ENCODE measurements at places on chromosomes 1 and 21.

DNA sequence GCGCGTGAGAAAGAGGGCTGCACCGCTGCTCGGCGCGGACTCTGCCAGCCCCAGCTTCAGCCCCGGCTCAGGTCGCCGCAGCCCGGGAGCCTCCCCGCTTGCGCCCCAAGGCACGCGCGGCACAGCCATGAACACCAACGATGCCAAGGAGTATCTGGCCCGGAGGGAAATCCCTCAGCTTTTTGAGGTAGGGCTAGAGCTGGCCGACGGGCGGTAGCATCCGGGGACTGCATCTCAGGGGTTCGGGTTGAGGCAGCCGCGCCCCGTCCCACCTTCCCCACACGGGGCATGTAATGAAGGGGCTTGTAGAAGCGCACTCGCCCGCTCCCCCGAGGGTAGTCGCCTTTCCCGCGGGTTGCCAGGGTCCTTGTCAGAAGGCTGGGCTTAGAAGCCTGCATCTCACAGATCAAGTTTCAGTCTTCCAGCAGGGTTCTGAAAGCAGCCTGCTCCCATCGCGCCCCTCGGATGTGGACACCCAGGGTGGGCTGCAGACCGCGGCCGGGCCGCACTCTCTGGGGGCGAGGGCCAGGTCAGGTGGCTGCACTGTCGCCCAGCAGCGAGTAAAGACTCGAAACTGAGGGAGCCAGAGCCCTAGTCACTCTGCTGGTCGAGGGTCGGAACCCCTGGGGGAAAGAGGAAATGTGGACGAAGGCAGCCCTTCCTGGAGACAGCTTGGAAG, 507 bp downstream of the AK5 start:
- no peak for DNase-seq

GRCh38 chr1:198681252-198681651, 42.4 kb downstream of the PTPRC start:
- no peak for DNase-seq

DNA sequence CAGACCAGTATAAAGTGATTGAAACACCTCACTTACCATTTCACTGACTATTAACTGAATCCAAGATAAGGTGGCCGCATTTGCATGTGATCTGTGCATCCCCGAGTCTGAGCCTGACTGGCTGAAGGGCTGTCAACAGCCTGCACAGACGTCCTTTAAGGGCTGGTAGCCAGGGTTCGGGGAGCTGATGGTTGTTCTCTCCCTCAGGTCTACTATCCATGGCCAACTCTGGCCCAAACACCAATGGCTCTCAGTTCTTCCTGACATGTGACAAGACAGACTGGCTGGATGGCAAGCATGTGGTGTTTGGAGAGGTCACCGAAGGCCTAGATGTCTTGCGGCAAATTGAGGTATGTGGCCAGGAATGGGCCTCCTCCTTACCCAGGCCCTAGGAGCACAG, 14.0 kb downstream of the PPIE start:
- no peak for DNase-seq

GRCh38 chr1:77986810-77987209, 7.9 kb upstream of the FUBP1 start:
- no peak for DNase-seq

GRCh38 chr1:17795081-17795809, 40.1 kb downstream of the ACTL8 start:
- DNase-seq, result no peak

DNA sequence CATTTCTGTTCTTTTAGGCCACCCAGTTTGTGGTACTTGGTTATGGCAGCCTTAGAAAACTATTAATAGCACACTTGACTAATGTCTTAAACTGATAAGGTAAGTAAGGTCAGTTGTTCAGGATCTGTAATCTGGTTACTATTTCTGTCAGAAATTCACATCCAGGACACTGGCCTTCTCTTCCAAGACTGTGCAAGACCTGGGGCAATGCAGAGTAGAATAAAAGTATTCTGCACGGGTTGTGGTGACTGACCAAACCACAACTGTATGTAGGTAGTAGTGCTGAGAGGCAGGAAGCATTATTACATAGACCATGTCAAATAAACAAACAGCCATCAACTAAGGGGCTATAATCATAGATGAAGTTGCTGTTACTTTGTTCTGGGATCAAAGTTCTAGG, 46.7 kb downstream of the WARS2 start:
- DNase-seq, result no peak

- no peak for DNase-seq
Observed at GRCh38 chr1:4468804-4469514, 185.4 kb upstream of the AJAP1 start.

DNA sequence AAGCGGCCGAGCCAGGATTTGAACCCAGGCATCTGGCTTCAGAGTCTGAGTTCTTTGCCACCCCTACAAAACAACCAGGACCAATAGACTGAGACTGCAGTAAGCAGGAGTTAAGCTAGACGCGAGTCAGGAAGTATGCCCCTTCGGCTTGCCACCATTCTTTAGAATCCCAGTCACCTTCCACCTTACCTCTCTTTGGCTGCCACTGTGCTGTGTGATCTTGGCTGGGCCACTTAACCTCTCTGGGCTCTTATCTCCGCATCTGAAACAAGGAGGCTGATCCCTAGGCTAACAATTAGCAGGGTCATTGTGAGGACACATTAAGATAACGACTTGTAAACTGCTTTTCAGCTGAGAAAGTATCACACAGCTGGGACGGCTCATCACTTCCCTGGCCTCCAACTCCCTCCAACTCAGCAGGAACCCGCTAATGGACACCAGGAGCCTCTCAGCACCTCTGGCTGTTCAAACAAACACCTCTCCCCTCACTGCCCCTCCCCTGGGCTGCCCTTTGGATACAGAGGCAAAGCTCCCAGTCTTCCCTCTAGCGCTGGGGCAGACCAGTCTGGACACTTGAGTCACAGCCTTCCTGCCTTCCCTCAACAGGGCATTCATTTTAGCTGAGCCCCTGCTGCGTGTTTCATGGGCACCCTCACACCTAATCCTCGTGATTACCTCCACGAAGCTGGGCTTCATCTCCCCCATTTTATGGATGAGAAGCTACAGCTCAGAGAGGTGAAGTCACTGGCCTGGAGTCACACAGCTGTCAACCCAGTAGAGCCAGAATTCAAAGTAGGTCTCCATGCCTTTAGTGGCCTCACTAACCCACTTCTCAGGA, 83.2 kb downstream of the CAMK2N1 start:
- no peak for DNase-seq

GRCh38 chr1:22709227-22709626, 1.4 kb upstream of the EPHB2 start:
- no peak for DNase-seq

DNA sequence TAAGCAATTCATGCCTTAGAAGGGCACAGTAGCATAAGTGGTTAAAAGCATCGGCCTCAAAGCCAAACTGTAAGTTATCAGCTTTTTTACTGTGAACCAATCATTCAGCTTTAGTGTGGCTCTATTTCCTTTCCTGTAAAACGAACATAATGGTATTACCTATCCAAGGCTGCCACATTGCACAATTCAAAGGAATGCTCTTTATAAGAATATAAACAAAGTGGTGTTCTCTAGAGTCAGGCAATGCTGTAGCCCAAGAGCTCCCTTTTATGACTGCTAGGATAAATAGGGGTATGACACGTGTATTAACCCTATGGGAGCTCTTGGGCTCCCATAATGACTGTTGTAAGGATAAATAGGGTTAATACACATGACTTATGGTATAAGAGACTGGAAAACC, 25.4 kb downstream of the INTS7 start:
- DNase-seq, result no peak

DNA sequence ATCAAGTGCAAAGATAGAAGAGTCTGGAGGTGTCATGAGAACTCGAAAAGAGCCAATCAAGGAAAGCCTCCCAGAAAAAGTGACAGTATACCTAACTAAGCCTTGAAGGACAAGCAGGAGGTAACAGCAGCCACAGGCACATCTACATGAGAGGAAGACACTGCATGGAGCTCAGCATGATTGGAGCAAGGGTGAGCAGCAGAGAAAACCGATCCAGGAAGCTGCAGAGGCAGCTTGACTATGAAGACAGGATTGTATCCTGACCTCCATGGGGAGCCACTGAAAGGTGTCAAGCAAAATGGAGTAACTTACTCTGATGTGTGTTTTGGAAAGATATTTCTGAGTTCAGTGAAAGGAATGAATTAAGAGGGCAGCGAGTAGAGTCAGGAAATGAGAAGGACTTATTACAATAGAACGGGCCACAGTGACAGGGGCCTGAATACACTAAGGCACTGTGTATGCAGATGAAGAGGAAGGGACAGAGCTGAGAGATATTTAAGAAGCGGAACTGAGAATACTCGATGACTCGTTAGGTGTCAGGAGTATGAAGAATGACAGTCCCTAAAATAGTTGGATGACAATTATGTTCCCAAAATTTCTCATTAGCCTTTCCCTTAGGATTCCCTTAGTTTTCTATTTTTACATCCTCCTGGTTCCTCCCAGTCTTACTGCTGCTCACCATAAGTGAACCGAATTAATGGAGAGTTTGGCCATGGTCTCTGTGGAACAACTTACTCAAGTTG, 139.3 kb upstream of the NFIA start:
- DNase-seq, result no peak

- no peak for DNase-seq
Observed at GRCh38 chr21:43721206-43721605, 2.3 kb downstream of the PDXK start.

DNA sequence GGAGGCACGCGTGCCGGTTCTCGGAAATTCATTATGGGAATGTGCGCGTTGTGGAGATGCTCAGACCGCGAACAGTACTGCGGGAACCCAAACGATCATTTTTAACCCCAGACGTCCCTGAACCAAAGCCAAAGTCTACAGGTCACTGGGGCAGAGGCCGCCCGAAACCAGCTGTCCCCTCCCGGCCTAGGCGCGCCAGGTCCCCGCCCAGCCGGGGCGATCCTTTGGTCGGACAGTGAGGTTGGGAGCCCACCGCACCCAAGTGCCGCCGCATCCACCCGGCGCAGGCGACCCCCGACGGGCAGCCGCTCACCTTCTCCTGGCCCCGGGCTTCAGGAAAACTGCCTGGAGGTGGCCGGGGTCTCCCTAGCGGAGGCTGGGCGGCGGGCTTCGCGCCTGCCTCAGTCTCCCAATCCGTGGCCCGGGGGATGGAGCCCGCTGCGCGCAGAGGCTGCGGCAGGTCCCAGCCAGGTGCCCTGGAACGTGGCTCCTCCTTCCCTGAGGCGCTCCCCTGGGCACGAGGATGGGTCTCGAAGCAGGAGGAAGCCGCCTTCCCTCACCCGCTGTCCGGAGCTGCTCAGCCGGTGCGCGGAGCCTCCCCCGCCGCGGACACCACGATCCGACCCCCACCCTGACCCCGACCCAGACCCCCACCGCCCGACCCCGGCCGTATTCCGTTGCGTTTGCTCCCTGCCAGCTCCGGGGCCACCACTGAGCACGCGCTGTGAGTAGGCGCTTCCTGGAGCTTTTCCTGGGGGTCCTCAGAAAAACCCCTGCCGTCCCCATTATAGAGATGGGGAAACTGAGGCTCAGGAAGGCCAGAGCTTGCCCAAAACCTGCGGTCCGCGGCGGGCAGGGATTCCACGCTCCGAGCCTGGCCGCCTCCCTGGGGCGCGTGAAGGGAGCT, 8.1 kb upstream of the SLX9 start:
- DNase-seq, result no peak

DNA sequence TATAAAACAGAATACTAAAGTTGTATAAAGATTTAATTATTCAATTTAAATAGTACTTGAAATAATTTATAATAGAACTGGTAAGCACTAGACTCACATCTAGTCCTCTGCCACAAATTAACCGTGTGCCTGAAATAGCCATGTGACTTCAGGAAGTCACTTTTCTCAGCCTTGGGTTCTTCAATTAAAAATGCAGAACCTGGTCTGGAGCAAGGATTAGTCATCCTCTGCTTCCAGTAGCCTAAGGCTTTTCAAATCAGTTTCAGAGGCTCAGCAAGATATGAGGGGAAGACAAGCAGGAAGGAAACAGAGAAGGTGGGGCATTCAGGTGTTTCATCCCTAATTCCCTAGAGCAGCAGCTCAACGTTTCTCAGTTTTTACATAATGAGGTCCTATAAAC, 23.0 kb downstream of the DPH5 start:
- no peak for DNase-seq

DNA sequence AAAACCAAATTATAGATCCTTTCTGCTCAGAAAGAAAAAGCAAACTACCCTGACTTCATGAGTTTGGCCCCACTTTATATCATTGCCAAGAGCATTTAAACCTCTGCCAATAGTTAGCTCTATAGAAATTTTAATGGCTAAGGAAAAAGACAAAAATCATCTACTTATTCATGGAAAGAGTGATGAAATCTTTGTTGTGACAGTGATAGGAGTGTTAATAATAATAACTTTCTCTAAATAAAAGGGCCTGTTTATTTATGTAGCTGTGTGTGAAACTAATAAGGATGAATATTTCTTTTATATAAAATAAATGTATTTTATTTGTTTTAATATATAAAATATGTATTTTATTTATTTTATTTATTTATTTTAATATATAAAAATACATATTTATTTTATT, 6.4 kb downstream of the CHODL start:
- DNase-seq, result no peak
